ENCODE measurements at places on chromosomes 5 and 9.

DNA sequence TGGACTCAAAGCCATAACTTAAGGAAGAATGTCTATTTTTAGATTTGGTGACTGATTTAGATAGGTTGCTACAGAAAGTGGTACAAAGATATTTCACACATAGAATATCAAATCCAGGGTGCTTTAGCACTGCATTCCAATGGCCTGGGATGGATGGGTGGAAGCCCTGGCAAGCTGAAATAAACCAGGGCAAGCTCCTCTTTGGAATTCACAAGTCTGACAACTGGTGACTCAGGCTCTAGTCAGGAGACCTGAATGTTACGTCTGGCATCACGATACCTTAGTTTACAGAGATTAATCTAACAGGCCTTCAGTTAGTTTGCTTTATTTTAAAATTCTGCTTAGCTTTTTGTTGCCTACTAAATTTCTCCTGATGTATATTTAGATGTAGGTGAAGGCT, 144.0 kb downstream of the TMC1 start:
- DNase-seq, result no peak

GRCh38 chr5:33465120-33465519, 24.4 kb downstream of the TARS1 start:
- DNase-seq, result no peak

DNA sequence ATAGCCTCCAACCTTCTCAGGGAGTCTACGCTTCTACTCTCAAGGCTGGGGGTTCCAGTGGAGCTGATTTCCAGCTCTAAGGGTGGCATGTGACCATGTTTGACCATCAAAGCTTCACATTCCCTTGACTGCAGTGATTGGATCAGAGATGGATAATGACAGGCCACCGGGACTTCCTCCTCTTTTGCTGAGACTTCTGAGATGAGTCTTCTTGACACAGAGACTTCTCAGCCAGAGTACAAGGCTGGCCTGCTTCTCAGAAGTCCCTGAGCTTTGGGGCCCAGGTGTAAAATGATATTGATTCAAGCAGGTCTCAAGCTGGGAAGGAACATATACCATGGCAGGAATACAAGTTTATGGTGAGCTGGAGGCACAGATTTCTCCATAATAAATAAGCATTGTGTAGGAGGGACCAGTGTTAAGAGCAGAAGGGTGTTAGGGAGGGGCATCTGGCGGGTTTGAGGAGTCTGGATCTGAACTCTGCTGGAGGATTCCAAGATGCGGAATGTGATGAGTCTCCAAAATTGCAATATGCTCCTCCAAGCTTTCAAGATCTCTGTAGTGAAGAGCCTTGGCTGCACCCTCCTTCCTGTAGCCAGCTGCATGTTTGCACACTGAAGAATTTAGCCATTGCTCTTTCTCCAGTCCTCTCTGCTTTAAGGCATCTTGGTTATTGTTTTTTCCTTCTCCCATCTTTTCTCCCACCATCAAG, 41.7 kb upstream of the HSD17B4 start:
- DNase-seq, result no peak

DNA sequence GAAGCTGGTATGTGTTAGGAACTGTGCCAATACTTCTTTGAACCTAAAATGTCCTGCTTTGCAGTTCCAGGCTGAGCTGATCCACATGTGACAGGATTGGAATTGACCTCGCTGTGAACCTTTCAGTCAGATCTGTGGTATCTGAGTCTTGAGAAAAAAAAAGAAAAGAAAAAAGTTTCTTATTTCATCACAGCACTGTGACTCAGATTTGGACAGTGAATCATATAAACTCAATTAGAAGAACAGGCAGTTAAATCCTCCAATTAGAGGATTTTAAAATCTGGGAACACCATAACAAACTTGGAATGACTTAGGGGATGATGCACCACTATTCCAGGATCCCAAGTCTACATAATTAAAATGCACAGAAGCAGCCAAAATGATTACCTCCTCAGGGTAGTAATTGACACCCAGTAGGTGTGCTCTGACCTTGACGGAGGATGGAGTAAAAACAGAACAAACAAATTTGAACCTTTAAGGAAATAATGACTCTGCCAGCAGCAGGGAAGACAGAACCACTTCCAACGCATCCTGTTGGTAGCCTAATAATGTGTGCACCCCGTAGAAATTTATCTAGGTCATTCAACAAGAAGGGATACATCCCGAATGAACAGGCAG, 57.8 kb upstream of the RAI14 start:
- DNase-seq, result no peak

DNA sequence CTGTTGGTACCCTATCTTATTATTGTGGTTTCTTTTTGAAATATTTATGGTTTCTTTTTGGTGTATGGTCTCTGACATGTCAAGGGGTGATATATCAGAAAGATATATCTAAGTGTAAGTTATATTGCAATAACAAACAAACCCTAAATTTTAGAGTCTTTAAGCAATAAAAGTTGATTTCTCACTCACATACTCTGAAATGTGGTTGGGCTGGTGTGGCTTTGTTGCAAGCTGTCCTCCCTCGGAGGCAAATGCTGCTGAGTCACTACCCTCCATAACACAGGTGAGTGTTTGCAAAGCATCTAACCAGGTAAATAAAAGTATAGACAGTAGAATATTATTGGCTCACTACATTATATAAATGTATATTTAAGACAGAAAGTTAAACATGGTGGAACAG, 253.2 kb downstream of the CDH18 start:
- no peak for DNase-seq

Measured in progenitor cell of endocrine pancreas (in vitro differentiated cells).